ENCODE measurements at places on chromosomes 12 and 14.
A peak's percentile ranks its signal among the peaks of the same experiment; 100 is the strongest.

DNA sequence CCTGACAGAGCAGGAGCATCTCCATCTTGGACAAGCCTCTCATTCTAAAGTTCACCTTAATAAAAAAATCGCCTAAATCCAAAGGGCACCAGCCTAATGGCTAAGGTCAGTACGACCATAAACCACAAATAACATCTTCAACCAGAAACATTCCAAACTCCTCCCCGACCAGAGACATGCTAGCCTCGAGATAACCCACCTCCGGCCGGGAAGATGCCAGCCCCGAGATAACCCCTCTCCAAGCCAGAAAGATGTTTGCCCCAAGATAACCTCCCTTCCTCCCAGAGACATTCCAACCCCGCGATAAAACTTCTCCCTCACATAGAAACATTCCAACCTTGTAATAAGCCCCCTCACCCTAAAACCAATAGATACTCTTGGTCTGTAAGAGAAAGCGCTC is 86.8 kb upstream of the PKP2 start:
- no peak for DNase-seq

DNA sequence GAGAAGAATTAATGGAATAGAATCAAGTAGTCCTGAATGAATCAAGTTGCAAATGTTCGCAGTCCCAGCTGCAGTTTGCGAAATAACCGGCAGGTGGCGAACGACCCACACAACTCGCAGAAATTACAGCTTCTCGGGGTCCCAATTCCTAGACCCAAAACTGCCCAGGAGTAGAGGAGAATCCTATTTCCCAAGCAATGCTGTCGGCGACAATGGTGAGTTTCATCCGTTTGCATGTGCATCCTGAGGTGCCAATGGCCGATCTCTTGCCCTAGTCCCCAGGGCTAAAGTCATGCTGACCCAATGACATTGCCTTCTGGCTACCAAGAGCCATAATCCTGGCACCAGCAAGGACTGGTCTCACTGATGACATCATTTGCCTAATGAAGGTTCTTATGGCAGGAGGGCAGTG is 8.5 kb upstream of the ASCL1 start:
- peak; percentile 53 for DNase-seq

- DNase-seq, result peak; percentile 67
Observed at GRCh38 chr12:80040075-80040738, 59.1 kb upstream of the OTOGL start.

DNA sequence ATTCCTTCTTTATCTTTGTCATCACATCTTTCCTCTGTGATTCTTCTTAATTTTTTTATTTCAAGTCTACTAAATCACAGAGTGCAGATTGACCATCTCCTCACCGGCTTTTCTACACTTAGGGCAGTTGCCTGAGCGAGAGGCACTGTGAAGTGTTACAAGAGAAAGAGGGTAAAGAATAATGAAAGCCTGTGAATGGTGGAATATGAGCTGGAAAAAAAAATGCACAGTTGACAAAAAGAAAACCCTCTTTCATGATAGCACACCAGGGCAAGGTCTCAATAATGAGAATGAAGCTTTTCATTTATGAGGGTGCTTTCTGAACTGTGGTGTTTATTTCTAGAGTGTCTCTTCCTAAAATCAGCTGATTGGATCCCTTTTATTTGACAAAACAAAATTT is 106.2 kb upstream of the PDE3A start:
- DNase-seq, result no peak

- no peak for DNase-seq
Observed at GRCh38 chr12:107477947-107478610, 207.5 kb upstream of the PWP1 start.

DNA sequence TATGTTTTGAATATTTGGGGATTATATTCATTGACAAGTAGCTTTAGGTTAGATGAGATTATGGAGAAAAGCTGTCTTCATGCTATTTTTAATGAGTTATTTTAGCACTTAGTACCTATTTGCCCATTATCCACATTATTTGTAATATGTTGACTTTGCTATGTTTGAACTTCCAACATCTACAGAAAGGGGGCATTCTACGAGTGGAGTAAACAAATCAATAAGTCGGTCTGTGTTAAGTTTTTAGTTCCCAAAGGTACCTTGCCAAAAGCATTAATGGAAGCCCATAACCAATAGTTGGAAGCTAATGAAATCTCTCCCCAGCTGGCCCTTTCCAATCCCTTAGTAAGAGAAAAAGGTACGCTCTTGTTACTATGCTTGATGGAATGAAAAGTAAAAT is 250.0 kb upstream of the E2F7 start:
- no peak for DNase-seq

DNA sequence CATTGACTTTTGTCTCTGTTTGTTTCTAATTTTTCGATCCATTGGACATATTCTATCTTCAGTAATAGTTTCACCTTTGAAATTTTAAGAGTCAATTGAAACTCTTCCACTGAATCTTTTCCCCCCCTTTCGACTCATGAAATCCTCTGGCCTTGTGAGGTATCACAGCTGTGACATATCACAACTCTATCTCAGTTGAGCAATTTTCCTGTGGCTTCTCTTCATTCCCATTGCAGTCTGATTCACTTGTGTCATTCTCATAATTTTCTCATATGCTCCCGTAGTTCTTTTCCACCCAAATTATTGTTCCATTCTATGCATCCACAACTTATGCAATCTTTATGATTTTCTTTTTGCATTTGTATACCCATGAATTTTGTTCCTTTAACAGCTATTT is 261.6 kb downstream of the DACT1 start:
- DNase-seq, result peak; percentile 83

- DNase-seq, result no peak
Observed at GRCh38 chr12:16608946-16609539, 3.1 kb upstream of the LMO3 start.

GRCh38 chr14:96095058-96095457 is 55.9 kb downstream of the C14orf132 start:
- no peak for DNase-seq

DNA sequence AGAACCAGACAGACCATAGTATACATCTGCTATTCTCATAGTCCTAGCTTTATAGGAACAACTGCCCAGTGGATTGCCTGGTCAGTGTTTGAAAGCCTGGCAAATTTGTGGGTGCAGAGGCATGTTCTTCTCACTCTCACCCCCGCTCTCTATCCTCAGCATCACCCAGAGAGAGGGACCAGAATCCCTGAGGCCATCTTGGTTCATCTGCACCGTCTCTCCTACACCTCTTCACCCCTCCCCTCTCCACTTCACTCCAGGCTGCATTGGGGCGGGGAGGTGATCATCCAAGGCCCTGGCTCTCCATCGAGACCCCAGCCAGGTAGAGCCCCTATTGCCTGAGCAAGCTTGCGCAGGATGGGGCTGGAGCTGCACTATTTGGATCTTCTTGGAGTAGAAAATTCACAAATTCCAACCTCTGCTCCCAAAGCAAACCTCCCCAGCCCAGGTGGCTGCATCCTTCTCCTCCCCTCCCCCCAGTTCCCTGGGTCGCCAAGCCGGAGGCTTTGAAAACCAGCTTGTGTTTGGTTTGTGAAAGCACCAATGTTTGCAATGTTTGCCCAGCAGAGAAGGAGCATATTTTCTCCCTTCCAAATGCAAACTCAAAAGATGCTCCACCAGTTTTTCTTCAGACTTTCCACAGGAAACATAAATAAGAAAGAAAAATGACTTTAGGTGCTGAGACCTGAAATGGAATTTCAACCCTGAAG is 18.6 kb upstream of the COL2A1 start:
- no peak for DNase-seq

DNA sequence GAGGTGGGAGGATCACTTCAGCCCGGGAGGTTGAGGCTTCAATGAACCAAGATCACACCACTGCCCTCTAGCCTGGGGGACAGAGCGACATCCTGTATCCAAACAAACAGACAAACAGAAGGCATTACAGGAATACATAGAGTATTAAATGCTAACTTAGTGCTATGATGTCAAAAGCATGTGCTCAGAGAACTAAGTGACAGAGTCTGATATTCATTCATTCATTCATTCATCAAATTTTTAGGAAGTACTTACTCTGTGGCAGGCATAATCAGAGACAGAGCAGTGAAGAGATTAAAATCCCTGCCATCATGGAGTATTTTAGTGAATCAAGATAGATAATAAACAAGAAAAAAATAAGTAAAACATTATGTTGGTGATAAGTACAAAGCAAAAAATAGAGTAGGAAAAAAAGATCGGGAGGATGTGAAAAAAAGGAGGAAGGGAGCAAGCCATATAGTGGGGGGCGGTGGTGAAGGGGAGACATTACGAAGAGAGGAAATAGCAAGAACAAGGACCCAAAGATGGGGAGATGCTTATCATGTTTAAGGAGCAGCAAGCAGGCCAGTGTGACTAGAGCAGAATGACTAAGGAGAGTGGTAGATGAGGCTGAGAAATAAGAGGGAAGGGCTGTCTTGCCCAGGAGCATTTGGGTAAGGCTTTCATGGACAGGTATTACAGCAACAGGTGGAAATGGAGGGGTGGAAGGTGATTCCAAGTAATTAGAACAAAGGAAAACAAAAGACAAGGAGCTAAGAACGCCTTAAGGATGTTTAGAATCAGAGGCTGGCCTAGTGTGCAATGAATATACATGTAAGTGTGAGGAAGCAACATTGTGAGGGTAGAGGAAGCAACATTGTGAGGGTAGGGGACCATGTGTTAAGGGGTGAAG is 2.8 kb downstream of the MAP4K5 start:
- peak; percentile 34 for DNase-seq

GRCh38 chr12:49543914-49544815 is 5.3 kb downstream of the KCNH3 start:
- DNase-seq, result no peak

DNA sequence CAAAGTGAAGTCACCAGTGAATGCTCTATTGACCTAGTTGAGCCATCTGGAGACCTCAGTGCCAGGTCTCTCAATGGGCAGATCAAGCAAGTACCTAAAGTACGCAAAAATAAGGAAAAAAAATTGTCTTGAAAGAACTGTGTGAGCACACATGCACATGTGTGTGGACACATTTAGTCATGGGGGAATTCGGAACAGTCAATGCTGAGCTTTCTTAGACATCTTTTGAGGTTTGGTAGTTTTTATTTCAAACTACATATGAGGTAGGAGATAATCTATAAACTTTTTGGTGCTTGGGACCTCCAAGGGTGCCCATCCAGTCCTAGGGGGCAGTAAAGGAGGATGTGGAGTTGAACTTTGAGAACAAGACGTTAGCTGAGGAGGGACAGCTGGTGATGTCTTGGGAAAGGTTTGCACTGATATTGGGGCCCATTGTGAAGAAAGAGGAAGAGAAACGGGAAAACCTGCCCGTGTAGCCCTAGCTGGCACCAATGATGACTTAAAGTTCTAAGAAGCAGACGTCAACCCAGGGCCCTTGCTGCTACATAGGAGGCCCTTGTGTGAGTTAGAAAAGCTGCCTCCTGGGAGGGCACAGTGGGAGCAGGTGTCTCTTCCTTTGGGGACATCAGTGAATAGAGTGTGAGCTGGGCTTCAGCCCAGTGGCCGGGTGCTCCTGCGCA is 124.4 kb downstream of the NT5DC3 start:
- no peak for DNase-seq

GRCh38 chr14:89231426-89232113 is 185.5 kb downstream of the FOXN3 start:
- no peak for DNase-seq

GRCh38 chr12:95859947-95860850 is 1.4 kb downstream of the SNRPF start:
- no peak for DNase-seq

DNA sequence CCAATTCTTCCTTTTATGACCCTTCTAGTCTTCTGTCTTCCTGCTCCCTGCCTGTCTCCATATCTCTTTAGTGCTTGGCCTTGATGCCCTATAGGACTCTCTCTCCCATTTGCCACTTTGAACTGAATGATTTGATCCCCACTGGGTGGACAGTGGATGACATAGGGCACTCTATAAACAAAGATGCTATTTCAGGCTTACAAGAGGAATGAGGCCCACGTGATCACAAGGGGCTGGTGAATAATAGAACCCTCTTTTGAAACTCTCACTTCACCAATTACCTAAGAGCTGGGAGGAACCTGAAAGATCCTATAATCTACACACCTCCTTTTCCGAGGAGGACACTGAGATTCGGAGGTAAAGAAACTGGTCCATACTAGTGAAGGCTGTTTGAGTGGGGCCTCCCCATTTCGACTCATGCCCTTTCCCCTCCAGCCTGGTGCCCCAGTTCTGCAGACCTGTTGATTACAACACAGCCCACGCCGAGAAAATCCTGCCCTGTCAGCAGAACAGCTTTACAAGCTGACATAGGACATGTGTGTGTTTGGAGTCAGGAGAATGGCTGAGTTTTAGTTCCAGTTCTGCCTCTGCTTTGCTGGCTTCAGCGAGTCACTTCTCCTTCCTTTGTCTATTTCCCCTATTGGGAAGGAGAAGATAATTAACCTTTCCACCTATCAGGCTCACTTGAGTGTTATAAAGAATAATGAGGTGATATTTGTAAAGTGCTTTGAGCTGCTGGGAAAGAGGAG is 400.3 kb downstream of the ZFP36L1 start:
- DNase-seq, result no peak

DNA sequence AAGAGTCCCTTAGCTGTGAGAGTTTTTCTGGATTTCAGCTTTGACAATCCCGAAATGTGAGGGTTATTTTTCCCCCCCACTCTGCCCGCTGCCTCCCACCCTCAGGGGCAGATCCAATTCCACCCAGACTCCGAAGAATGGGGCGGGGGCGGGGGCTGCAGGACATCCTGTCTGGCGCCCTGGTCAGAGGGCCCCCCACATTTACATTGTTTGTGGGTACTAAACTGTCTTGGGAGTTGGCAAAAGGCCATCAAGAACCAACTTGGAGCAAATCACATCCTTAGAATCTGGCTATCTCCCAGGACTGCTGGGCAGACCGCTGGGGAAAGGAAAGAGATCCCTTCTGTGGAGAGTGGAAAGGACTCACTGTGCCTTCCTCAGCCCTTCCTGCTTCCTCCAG is 2.4 kb downstream of the EMP1 start:
- no peak for DNase-seq

GRCh38 chr14:73785336-73785833 is 66.2 kb upstream of the PTGR2 start:
- DNase-seq, result peak; percentile 64

- no peak for DNase-seq
Observed at GRCh38 chr14:58296726-58297125, 1.6 kb upstream of the ARID4A start.

DNA sequence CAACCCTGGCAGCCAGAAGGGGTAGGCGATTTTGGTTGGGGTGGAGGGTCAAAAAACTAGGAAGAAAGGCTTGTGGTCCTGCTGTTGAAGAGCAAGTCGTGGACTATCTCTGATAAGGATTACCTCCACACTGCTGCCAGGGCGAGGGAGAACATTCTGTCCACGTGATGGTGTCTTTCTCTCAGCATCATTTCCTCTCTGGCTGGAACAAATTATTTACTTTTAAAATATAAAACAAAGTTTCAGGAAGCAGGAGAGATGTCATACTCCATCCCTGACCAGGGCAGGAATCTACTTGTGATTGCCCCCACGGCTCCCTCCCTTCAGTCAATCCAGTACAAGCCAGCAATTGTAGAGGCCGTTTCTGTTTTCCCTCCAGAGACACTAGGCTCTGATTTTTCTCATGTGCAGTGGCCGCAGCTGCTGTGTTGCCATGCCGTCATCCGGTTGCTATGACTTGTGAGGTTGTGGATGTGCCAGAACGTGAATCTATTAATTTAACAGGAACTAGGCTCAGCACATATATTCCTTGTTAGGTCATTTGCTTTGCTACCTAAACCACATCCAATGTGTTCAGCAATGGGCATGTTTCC is 61.5 kb upstream of the PTGR2 start:
- DNase-seq, result peak; percentile 93

- DNase-seq, result no peak
Observed at GRCh38 chr12:3365463-3366411, 125.3 kb upstream of the PRMT8 start.

- DNase-seq, result no peak
Observed at GRCh38 chr14:98599082-98599481, 672.9 kb downstream of the BCL11B start.
